Activated CD4-positive, alpha-beta memory T cell treated with anti-CD3 and anti-CD28 coated beads for 36 hours (primary cell): ENCODE measurements at places on chromosomes 6 and 20. TPM values are rescaled to one million over a fixed set of nuclear protein-coding genes. Genes with fewer than 3 reads are reported as not detected.

The EMILIN3 gene
- not detected for total RNA-seq

The HLA-DRB1 gene
- 7.3 TPM for total RNA-seq

The PHACTR1 gene
- not detected for total RNA-seq

The NT5E gene
- 3.7 TPM for total RNA-seq

The NFKBIL1 gene
- total RNA-seq, result 21.5 TPM

The PAK5 gene
- not detected for total RNA-seq

The IL17F gene
- 113 TPM for total RNA-seq

The RAB44 gene
- total RNA-seq, result 0.05 TPM

The FBXO9 gene
- 55.6 TPM for total RNA-seq

The ADTRP gene
- total RNA-seq, result 24.1 TPM

The NKX2-2 gene
- not detected for total RNA-seq

The PPT2 gene
- total RNA-seq, result 9.5 TPM

DNA sequence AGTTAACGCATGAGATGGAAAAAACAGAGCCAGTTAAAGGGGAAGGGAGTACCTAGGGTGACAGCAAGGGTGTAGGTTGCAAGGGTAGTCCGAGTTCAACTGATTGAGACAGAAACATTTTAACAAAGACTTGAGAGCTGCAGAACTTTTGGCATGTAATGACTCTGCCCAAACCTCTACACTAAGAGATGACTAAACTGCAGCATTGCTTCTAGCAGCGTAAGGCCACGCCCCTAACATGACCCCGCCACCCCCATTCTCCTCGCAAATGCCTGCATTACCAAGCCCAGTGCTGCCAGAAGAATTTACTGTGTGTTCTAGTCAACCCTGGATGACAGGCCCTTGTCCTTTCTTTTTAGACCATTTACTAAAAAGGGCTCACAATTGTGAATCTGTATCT, 6.3 kb upstream of the HINT3 start:
- H3K36me3 ChIP-seq, result no peaks in the 10 kb centered on the region
- peaks cover 10% of the 10 kb centered on the region for H3K27me3 ChIP-seq
- no peak overlapping the region for H3K27ac ChIP-seq
- peaks cover 6% of the 10 kb centered on the region for H3K4me1 ChIP-seq
- no peak overlapping the region for H3K4me3 ChIP-seq

- peaks cover 1% of the 10 kb centered on the region for H3K27me3 ChIP-seq
- no peaks in the 10 kb centered on the region for H3K4me1 ChIP-seq
- H3K36me3 ChIP-seq, result no peaks in the 10 kb centered on the region
- H3K27ac ChIP-seq, result no peak overlapping the region
- no peak for DNase-seq
These were observed 56.5 kb upstream of the ADGRF1 start for GRCh38 chr6:47098570-47098993.

DNA sequence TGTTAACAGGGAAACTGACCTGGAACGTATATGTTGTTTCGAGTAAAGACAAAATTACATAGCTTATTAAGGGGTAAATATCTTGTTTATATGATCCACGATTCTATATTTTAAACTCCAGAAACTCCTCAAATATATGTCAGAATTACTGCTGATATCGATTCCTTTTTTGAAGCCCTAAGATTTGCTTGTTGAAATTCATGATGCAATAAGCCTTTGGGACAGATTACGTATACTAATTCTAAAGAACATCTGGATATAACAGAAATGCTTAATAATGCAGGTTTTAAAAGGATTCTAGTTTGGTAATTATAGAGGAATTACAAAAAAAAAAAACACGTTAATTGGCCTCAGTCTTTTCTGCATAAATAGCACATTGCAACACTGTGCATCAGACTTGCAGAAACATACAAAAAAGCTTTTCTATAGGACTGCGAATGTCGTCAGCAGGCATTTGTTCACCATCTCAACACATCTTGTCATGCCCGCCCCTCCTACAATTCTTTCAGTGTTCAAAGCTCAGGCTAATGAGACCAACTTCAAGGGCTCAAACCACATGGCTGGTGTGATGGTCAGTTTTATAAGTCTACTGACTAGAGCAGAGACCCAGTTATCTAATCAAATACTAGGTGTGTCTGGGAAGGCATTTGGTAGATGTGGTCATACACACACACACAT, 74.9 kb downstream of the AGPAT4 start:
- DNase-seq, result no peak
- no peak overlapping the region for H3K27ac ChIP-seq
- H3K36me3 ChIP-seq, result peaks cover 5% of the 10 kb centered on the region
- no peak overlapping the region for H3K4me3 ChIP-seq
- H3K27me3 ChIP-seq, result no peaks in the 10 kb centered on the region

DNA sequence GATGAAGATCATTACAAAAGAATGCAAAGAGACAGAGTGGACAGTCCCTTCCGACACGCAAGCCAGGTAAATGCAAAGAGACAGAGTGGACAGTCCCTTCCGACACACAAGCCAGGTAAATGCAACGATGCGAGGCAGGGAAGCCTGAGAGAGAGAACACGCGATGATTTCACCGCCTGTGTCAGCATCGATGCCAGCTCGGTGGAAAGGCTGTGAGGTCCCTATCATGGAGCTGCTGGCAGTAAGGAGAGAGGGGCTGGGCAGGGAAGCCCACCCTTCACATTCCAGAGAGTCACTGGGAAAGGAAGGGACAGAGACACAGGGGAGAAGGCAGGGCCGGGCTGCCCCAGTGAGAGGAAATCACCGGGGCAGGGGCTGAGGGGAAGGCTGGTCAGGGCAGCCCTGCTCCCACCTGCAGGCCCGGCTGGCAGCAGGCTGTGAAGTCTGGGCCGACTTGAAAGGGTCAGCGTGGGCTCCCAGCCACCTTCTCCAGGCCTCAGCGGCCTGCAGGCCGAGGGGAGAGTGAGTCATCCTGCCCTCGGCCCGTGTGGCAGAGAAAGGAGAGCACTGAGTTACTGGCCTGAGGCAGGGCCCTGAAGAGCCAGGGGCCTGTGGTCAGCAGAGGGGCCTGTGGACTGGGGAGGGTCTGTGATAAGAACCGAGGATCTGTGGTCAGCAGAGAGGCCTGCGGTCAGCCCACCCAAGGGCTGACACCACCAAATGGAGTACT, 80.4 kb downstream of the DACT2 start:
- H3K27ac ChIP-seq, result no peak overlapping the region
- H3K4me1 ChIP-seq, result peaks cover 4% of the 10 kb centered on the region
- no peak for DNase-seq

GRCh38 chr6:72412709-72413044, 209.2 kb upstream of the KCNQ5 start:
- no peaks in the 10 kb centered on the region for H3K27me3 ChIP-seq
- no peak overlapping the region for H3K27ac ChIP-seq
- H3K4me1 ChIP-seq, result no peaks in the 10 kb centered on the region
- H3K4me3 ChIP-seq, result no peak overlapping the region
- DNase-seq, result no peak

DNA sequence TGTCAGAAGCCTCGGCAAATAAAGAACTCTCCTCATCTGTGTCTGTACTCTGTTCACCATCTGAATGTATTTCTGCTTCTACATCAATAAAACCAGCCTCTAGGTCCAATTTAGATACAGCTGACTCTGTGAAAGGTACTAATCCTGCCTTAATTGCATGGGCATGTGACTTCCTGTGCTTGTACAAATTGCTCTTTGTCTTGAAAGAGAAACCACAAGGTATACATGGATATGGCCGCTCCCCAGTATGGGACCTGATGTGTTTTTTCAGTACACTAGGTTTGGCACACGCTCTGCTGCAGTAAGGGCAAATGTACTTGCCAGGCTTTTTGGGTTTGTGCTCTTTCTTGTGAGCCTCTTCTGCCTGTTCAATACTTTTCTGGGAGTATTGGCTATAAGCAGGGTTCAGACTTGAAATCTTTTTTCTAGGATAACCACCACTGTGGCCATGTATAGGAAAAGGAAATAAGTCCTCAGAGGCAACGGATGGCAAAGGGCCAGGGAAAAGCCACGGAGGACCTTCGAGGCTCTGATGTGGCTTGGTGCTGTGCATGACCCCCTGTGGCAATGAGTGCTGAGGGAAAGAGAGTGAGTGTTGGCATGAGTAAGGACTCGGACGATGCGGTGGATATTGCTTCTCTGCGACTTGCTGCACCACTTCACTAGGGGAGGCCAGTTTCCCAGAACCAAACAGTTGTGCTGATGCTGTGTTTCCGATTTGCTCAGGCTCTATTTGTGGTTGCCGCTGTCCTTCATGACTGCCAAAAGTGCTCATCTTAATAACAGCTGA, 170.9 kb downstream of the HIVEP2 start:
- H3K27me3 ChIP-seq, result no peaks in the 10 kb centered on the region
- H3K4me3 ChIP-seq, result peak overlapping the region; percentile 62
- peaks cover 56% of the 10 kb centered on the region for H3K36me3 ChIP-seq
- peaks cover 62% of the 10 kb centered on the region for H3K4me1 ChIP-seq

GRCh38 chr6:12355354-12355753, 65.2 kb downstream of the EDN1 start:
- no peak for DNase-seq
- H3K36me3 ChIP-seq, result no peaks in the 10 kb centered on the region
- no peak overlapping the region for H3K27ac ChIP-seq
- H3K4me1 ChIP-seq, result no peaks in the 10 kb centered on the region
- no peak overlapping the region for H3K4me3 ChIP-seq

DNA sequence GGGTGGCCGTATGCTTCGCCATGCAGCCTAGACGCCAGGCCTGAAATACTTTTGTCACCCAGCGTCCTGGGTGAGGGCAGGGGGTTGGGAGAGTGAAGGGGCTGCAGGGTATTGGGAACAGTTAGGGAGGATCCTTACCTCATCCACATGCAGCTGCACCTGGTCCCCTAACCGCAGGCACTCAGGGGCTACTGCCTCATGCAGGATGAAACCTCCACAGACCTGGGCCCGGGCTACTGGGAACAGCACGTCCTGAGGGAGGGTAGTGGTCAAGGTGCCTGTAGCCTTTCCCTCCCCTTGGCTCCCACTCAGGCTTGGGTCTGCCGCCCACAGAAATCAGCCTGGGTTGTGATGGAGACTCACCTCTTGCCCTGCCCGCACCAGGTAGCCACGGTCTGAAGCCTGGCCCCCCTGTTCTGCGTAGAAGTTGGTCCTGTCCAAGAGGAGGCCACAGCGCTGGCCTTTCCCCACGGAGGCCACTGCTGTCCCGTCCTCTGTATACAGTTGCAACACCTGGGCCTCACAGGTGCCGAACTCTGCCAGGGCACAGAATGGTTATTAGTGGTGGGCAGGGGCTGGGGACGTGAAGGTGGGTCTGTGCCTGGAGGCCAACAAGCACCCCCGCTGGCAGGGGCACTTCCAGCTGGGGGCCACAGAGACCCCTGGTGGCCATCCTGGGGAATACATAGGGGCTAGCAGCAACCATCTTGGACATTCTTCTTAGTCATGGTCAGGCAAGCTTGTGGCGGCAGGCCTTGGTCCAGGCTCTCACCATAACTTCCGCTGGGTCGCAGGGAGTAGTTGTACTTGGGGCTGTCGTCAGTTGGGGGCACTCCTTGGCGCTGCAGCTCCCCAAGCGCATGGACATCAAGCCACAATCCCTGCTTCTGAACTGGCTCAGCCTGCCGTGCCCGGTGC, 8.6 kb downstream of the AARS2 start:
- H3K4me3 ChIP-seq, result no peak overlapping the region
- no peak overlapping the region for H3K27ac ChIP-seq
- DNase-seq, result peak; percentile 45

GRCh38 chr6:34645627-34646026, 50.9 kb downstream of the ILRUN start:
- H3K27ac ChIP-seq, result no peak overlapping the region
- H3K36me3 ChIP-seq, result peaks cover 14% of the 10 kb centered on the region
- H3K27me3 ChIP-seq, result no peaks in the 10 kb centered on the region
- H3K4me1 ChIP-seq, result peaks cover 14% of the 10 kb centered on the region
- DNase-seq, result no peak

GRCh38 chr6:151709329-151709728, 98.2 kb upstream of the ESR1 start:
- no peak overlapping the region for H3K27ac ChIP-seq
- H3K4me3 ChIP-seq, result no peak overlapping the region
- peaks cover 19% of the 10 kb centered on the region for H3K36me3 ChIP-seq

GRCh38 chr6:78831492-78831891, 35.9 kb upstream of the IRAK1BP1 start:
- H3K27me3 ChIP-seq, result peaks cover 2% of the 10 kb centered on the region
- H3K36me3 ChIP-seq, result no peaks in the 10 kb centered on the region
- no peak for DNase-seq
- no peak overlapping the region for H3K27ac ChIP-seq
- no peak overlapping the region for H3K4me3 ChIP-seq

GRCh38 chr20:45419188-45420091, 3.5 kb downstream of the PIGT start:
- no peak overlapping the region for H3K4me3 ChIP-seq
- H3K36me3 ChIP-seq, result peaks cover 30% of the 10 kb centered on the region
- peak; percentile 39 for DNase-seq
- H3K27ac ChIP-seq, result peak overlapping the region; percentile 71
- peaks cover 43% of the 10 kb centered on the region for H3K4me1 ChIP-seq

- no peak overlapping the region for H3K27ac ChIP-seq
- DNase-seq, result no peak
- no peak overlapping the region for H3K4me3 ChIP-seq
- no peaks in the 10 kb centered on the region for H3K36me3 ChIP-seq
- no peaks in the 10 kb centered on the region for H3K4me1 ChIP-seq
- peaks cover 4% of the 10 kb centered on the region for H3K27me3 ChIP-seq
These were observed 206.3 kb downstream of the COL19A1 start for GRCh38 chr6:70072540-70073179.

- H3K27me3 ChIP-seq, result peaks cover 42% of the 10 kb centered on the region
- no peaks in the 10 kb centered on the region for H3K36me3 ChIP-seq
- peaks cover 18% of the 10 kb centered on the region for H3K4me1 ChIP-seq
- no peak for DNase-seq
- no peak overlapping the region for H3K27ac ChIP-seq
- H3K4me3 ChIP-seq, result no peak overlapping the region
These were observed 3.9 kb downstream of the HEY2 start for GRCh38 chr6:125753218-125753936.

GRCh38 chr6:52616059-52616690, 39.3 kb upstream of the TRAM2 start:
- H3K4me1 ChIP-seq, result no peaks in the 10 kb centered on the region
- no peak for DNase-seq
- H3K36me3 ChIP-seq, result no peaks in the 10 kb centered on the region
- H3K27ac ChIP-seq, result no peak overlapping the region

DNA sequence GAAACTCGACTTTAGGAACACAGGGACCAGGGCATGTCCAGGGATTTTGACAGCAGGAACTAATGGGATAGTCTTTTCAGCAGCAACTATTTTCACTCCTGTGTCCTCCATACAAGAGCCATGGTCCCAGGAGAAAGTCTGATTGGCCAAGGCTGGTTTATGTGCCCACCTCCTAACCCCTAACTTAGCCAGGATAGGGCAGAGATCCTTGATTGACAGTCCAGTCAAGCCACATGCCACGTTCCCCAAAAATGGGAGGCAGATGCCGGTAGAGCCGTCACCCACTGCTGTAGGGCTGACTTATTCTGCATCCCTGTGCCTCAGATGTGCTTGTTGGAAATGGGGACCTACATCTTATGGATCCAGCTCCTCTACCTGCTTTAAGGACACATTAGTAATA, 22.3 kb downstream of the SLC2A10 start:
- H3K4me3 ChIP-seq, result no peak overlapping the region
- H3K4me1 ChIP-seq, result no peaks in the 10 kb centered on the region
- H3K27ac ChIP-seq, result no peak overlapping the region
- no peaks in the 10 kb centered on the region for H3K36me3 ChIP-seq
- DNase-seq, result no peak

GRCh38 chr6:146546443-146547043, 2.9 kb downstream of the RAB32 start:
- H3K4me3 ChIP-seq, result no peak overlapping the region
- no peak for DNase-seq
- H3K27ac ChIP-seq, result no peak overlapping the region
- peaks cover 7% of the 10 kb centered on the region for H3K4me1 ChIP-seq
- peaks cover 25% of the 10 kb centered on the region for H3K27me3 ChIP-seq
- peaks cover 3% of the 10 kb centered on the region for H3K36me3 ChIP-seq

- no peaks in the 10 kb centered on the region for H3K4me1 ChIP-seq
- H3K27ac ChIP-seq, result no peak overlapping the region
- no peaks in the 10 kb centered on the region for H3K27me3 ChIP-seq
- no peak overlapping the region for H3K4me3 ChIP-seq
- peaks cover 7% of the 10 kb centered on the region for H3K36me3 ChIP-seq
These were observed 15.7 kb downstream of the GFRA4 start for GRCh38 chr20:3647473-3647872.
